Right renal cortex interstitium (tissue), 3 donors: ENCODE measurements at places on chromosomes 4 and X.

- DNase-seq: no peak
Measured at GRCh38 chr4:184987493-184988031, 30.7 kb upstream of the HELT start.

DNA sequence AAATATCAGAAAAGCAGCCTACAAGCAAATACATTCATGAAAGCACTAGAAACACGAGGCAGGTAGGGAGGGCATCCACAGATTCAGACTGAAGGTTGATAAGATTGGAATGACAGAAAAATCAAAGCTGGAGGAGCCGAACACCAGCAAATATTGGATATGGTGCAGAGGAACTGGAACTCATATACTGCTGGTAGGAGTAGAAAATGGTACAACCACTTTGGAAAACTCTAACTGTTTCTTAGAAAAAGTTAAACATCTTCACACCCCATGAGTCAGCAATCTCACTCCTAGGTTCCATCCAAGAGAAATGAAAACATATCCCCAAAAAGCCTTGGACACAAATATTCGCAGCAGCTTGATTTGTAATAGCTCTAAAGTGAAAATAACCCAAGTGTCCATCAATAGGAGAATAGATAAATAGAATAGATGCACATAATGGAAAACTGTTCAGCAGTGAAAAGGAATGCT lies 27.1 kb downstream of the CD99L2 start:
- DNase-seq: no peak

DNA sequence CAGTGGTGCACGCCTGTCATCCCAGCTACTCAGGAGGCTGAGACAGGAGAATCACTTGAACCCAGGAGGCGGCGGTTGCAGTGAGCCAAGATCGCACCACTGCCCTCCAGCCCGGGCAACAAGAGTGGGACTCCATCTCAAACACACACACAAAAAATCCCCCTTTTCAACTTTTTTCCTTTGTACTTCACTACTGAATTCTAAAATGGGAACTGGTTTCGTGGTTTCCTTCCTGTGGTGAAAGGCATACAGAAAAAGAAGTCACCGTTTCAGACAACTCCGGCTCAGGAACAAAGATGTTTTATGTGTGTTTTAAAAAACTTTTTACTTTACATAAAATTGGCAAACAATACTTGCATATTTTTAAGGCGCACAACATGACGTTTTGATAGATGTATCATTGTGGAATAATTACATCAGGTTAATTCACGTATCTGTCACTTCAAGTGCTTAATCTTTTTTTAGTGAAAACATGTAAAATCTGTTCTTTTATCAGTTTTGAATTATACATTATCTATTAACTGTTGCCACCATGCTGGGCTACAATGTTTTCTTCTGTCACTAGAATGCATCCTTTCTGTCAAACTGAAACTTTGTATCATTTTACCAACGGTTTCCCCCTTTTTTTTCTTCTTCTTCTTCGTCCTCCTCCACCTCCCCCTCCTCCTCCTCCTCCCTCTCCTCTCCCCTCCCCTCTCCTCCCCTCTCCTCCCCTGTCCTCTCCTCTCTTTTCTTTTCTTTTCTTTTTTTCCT lies 186.0 kb downstream of the CRLF2 start:
- DNase-seq: no peak

- no peak for DNase-seq
Measured at GRCh38 chr4:110474481-110474880, 1.5 kb upstream of the ENPEP start.

- DNase-seq: no peak
Measured at GRCh38 chrX:65697915-65698796, 30.7 kb downstream of the MSN start.

DNA sequence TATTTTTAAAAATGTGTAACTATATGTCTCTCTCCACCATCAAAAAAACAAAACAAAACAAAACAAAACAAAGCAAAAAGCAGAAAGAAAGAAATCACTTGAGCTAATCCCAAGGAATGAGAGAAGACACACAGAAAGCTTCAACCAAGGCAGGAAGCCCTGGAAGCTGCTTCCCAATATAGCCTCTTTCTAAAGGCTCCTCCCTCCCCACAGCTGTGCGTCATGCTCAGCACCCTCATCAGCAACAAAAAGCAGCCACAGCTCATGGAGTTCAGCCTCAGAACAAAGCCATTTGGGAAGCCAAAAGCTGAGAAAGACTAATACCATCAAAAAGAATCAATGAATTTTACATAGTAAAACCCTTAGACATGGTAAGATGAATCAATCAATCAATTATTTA lies 501.6 kb upstream of the SMIM31 start:
- no peak for DNase-seq

GRCh38 chr4:20393486-20394100 lies 141.9 kb downstream of the SLIT2 start:
- no peak for DNase-seq

DNA sequence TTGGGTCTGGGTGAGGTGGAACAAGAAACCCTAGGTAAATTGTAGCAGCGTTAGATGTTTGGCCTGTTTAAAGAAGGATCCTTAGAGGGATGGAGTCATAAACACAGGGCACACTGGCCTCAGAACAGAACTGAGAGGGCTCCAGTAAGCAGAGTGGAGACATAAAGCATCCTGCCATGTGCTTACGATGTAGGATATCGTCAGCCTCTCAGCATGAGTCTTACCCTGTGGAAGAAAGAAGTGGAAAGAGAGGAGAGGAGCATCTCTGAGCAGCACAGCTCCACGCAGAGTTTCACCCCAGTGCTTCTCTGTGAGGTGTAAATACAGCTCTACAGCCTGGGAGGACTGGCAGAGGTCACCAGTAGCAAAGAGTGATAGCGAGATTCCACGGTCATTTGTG lies 27.8 kb upstream of the SORBS2 start:
- DNase-seq: no peak

- DNase-seq: no peak
Measured at GRCh38 chr4:24980064-24980690, 50.6 kb downstream of the LGI2 start.

DNA sequence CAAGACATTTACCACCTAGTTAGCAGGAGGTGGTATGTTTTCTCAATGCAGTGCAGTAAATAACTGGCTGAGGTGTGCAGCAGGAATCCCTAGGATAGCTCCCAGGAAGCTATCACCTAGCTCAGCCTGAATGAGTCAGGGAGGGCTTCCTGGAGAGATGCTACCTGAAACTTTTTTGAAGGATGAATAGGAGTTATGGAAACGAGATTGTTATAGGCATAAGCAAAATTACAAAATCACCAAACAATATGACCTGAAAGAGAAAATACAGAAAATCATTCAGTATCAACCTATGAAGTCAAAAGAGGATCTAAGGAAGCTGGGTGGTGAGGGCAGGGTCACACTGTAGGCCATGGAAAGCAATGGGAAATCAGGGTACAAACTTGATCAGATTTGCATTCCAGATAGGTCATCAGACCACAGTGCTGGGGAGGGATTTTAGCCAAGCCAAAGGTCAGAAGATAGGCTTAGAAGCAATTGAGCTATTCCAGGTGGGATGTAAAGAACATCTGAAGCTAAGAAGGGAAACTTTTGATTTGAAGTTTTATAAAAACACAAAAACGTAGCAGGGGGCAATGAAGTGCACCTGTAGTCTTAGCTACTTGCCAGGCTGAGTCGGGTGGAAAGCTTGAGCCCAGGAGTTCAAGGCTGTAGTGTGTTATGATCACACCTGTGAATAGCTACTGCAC lies 11.3 kb downstream of the AREG start:
- DNase-seq: no peak

GRCh38 chr4:74618659-74619058 lies 173.7 kb downstream of the AREG start:
- DNase-seq: no peak

- DNase-seq: no peak
Measured at GRCh38 chr4:20044966-20045365, 206.7 kb upstream of the SLIT2 start.

- DNase-seq: no peak
Measured at GRCh38 chr4:185506422-185506821, 28.9 kb downstream of the PDLIM3 start.

- no peak for DNase-seq
Measured at GRCh38 chr4:84500386-84501201, 1.5 kb upstream of the NKX6-1 start.

DNA sequence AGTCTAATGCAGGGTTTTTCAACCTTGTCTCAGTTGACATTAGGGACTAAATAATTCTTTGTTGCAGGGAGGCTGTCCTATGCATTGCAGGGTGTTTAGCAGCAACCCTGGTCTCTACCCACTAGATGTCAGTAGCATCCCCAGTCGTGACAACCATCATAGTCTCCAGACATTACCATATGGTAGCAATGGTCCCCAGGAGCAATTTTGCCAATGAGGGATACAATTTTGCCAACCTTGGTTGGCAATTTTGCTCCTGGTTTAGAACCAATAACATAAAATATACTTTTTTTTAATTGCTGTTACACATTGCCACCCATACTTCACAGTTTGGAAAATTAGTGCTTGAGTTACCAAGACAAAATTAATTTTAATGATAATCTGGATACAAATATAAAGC lies 6.0 kb downstream of the EREG start:
- no peak for DNase-seq

DNA sequence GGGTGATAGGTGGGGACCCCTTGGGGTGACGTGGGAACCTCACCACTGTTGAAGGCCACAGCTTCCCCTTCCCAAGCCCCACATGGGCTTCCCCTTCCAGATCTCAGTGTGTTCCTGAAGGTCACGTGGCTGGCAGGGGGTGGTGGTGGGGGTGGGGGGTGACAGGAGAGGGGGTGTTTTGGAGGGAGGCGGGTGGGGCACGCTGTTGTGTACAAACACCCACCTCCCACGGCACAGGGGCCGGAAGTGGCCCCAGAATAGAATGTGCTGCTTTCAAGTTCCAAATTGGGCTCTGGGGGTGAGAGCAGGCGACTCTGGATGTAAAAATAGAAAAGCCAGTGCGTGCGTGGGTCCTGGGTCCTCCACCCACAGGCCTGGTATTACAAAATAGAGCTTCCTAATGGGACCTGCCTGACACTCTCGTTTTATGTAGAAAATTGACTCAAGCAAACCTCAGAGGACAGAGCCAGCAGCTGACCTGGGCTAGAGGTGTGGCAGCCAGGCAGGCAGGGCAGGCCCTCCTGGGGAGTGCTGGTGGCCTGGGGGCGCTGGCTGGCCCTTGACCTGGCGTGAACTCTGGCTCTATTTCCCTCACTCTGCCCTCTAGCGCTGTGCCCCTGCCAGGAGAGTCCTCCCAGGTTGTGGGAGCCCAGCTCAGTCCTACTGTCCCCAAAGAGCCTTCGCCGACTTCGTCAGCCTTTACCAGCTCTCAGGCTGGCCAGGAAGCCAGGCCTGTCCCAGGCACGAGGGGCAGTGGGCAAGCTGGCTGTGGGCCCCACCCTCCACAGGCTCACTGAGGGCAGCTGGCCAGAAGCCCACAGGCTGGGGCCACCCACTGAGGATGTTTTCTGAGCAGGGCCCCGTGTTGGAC lies 5.4 kb upstream of the SH3BP2 start:
- DNase-seq: no peak

- no peak for DNase-seq
Measured at GRCh38 chrX:10168226-10168625, 11.5 kb downstream of the CLCN4 start.

DNA sequence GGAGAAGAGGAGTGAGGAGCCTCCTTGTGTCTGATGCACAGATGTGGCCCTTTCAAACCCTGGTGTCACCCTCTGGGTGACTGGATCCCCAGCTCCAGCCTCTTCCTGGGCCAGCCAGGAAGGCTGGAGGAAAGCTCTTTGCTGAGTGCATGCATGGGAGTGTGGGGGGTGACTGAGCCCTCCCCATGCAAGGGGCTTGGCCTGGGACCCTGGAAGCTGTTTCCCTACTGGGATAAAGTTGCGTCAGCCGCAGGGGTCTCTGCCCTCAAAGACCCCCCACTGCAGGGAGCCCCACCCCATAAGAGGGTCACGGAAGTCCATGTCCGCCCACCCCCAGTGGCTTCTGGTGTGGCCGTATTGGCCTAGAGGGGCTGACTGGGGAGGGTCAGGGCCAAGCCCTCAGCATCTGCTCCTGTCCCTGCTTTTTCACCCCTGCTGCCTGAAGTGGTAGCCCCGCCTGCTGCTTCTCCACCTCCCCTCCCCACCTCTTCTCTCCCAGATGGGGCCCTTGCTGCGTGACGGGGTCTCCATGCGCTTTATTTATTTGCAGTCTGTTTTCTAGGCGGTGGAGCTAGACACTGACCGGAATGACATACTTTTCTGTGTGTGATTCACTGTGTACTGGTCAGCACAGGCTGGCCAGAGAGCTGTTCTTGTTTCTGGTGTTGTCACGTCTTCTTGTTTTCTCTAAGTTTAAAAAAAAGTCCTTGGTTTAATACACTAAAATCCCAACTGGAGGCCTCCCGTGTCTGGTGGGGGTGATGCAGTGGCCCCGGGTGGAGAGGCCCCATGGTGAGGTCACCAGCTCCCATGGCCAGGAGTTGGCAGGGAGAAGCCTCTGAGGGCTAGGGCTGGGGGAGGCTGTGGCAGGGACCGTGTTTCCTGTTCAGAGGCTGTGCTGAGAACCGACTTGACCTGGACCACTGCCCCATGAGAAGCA lies 3.6 kb downstream of the SMIM10L2A start:
- no peak for DNase-seq

- DNase-seq: no peak
Measured at GRCh38 chr4:42411803-42412202, 14.5 kb downstream of the SHISA3 start.

- no peak for DNase-seq
Measured at GRCh38 chr4:68861057-68861456, 45.3 kb downstream of the UGT2B10 start.

DNA sequence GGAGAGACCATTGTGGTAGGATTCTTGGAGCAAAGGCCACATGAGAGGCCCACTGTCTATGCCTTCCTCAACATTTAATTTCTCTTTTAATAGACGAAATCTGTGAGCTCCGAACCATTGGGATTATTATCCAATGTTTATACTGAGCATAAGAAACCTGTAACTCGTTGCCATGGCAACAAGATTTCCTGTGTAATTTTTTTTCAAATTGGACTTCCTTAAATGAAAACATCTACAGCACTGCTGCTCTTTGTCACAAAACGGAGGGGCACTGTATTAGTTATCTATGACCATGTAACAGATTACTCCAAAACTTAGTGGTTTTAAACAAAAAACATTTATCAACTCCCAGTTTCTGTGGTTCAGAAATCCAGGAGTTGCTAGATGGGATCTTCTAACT lies 38.7 kb downstream of the PPP1R2C start:
- no peak for DNase-seq

DNA sequence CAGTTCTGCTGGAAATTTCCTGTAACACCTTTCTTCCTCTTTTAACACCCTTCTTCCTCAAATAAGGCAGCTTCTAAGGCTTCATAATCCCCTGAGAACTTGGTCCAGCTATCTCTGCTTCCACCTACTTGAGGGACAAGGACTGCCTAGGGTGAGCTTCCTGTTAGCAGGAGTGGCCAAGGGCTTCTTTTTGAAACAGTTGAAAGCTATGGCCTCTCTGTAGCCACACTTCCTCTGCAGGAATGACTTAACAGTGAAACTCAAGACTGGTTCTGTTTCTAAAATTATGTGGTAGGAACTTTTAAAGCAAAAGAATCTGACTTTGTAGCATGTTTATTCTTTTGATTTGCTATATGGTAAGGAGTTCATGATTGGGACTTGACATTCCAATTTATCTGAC lies 108.5 kb upstream of the WDR1 start:
- no peak for DNase-seq

GRCh38 chr4:162061214-162061613 lies 102.6 kb downstream of the FSTL5 start:
- no peak for DNase-seq

- DNase-seq: no peak
Measured at GRCh38 chrX:41275661-41276609, 58.0 kb upstream of the DDX3X start.
